ENCODE measurements at places on chromosomes 2 and 18. TPM values are rescaled to one million over a fixed set of nuclear protein-coding genes. Genes with fewer than 3 reads are reported as not detected.

LIMS3 gene
- total RNA-seq = 6.4 TPM

MEX3C gene
- 30.2 TPM for total RNA-seq

HOXD4 gene
- total RNA-seq = not detected

SLC23A3 gene
- total RNA-seq = 0.76 TPM

UGT1A5 gene
- total RNA-seq = not detected

ERICH2 gene
- total RNA-seq = not detected

NAT8 gene
- not detected for total RNA-seq

DUSP2 gene
- 1.0 TPM for total RNA-seq

AMER3 gene
- not detected for total RNA-seq

DTYMK gene
- 151 TPM for total RNA-seq

MAP2 gene
- total RNA-seq = 1.5 TPM

CNGA3 gene
- total RNA-seq = not detected

POTEC gene
- not detected for total RNA-seq

MATN3 gene
- total RNA-seq = 0.47 TPM

LAMA3 gene
- total RNA-seq = 0.56 TPM

MXD1 gene
- 3.5 TPM for total RNA-seq

SLC40A1 gene
- 0.57 TPM for total RNA-seq
